Fibroblast of skin of right quadriceps (primary cell): ENCODE measurements at places on chromosomes 4 and X.

DNA sequence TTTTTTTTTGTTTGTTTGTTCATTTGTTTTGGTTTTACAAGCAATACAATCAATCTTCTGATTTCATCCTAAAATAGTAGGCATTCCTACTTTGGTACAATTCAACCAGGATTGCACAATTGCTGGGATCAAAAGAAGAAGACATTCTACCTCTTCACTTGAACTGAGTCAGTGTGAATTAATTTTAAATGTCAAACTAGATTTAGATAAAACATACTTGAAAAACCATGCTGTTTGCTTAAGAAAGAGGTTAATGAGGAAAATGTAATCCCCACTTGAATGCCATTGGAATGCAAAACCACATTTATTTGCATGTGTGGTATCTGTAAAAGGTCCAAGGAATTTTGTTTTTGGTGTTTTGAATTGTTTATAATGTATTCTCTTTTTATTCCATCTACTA lies 40.5 kb downstream of the HAND2 start:
- peak; percentile 90 for DNase-seq

- DNase-seq, result no peak
Observed at GRCh38 chr4:173415885-173416653, 17.2 kb upstream of the SCRG1 start.

GRCh38 chr4:120018786-120019185 lies 47.9 kb downstream of the MAD2L1 start:
- peak; percentile 50 for DNase-seq

GRCh38 chr4:54687887-54688841 lies 30.4 kb downstream of the KIT start:
- peak; percentile 90 for DNase-seq

GRCh38 chrX:18368402-18368801 lies 13.9 kb upstream of the SCML2 start:
- no peak for DNase-seq

GRCh38 chr4:110119880-110120279 lies 78.5 kb downstream of the ELOVL6 start:
- DNase-seq, result peak; percentile 72

- peak; percentile 38 for DNase-seq
Observed at GRCh38 chrX:47483306-47484268, 565 bp upstream of the ZNF41 start.

- no peak for DNase-seq
Observed at GRCh38 chrX:1126738-1127137, 85.7 kb downstream of the CRLF2 start.

GRCh38 chr4:66045913-66046312 lies 375.6 kb upstream of the EPHA5 start:
- DNase-seq, result no peak

DNA sequence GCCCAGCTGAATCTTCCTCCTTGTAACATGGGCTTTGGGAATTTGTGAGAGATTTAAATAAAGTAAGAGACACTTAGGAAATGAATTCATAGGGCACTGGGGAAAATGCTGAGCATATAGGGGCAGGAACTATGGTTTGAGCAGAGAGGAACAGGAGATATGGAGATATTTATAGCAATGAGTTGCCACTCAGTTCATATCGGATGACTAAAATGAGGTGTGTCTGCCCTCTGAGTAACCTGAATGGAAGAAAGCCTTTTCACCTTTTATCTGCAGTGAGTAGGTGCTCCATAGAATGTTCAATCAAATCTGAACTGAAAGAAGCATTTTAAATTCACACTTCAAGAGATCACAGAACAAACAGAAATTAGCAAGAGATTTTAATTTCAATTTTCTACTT lies 105.7 kb downstream of the CEP44 start:
- DNase-seq, result no peak

DNA sequence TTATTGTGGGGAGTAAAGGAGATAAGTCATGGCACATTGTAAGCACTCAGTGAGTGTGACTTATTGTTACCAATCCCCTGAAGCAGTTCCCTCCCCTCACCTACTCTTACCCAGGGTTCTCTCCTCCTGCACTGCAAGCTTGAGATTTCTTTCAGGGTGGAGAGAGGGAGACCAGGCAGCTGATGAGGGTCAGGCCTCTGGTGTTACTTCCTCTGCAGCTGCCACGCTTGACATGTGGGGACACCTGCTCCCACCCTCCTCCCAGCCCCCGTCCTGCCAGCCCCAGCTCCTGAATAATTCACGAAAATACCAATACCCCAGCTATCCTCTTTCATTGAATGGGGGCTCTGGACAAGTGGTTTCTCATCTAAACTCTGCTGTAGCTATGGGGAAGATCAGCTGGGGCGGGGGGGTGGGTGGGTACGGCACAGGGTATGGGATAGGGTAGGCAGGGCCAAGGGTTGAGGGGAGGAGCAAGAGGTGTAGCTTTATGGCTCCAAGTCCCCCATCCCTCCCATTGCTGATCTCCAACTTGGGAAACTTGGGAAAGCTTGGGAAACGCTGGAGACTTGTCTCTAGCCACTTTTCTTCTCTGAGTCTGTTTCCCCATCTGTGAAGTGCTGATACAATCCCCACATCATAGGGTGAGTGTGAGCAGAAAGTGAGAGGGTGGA lies 148.5 kb upstream of the PJA1 start:
- no peak for DNase-seq
